ENCODE measurements at places on chromosomes 4 and X. TPM values are rescaled to one million over a fixed set of nuclear protein-coding genes. Genes with fewer than 3 reads are reported as not detected.

The FHL1 gene
- total RNA-seq = 21.8 TPM

The PLP2 gene
- total RNA-seq = 97.5 TPM

The TCEAL9 gene
- total RNA-seq = 99.5 TPM

The ITGB1BP2 gene
- 0.37 TPM for total RNA-seq

The SLC38A5 gene
- total RNA-seq = 92.3 TPM

The ASB11 gene
- not detected for total RNA-seq

The C4orf50 gene
- not detected for total RNA-seq

The IL2RG gene
- not detected for total RNA-seq

The RTL3 gene
- not detected for total RNA-seq

The RAB9A gene
- 58.3 TPM for total RNA-seq

The MID1IP1 gene
- total RNA-seq = 89.9 TPM

The COX7B2 gene
- not detected for total RNA-seq

The NLGN3 gene
- total RNA-seq = 0.07 TPM

The PRRG3 gene
- not detected for total RNA-seq

The SPANXC gene
- not detected for total RNA-seq

The NKAP gene
- 6.0 TPM for total RNA-seq

The CAPN6 gene
- 0.14 TPM for total RNA-seq

The GUCY1A1 gene
- 6.9 TPM for total RNA-seq

The TMEM185A gene
- total RNA-seq = 16.3 TPM

The CT45A2 gene
- total RNA-seq = not detected

The CHRDL1 gene
- not detected for total RNA-seq

The PCYT1B gene
- total RNA-seq = 0.60 TPM

The FABP2 gene
- total RNA-seq = not detected

The CFP gene
- 0.21 TPM for total RNA-seq

The MAGED4 gene
- 6.6 TPM for total RNA-seq

The HTN3 gene
- not detected for total RNA-seq

The RBM46 gene
- total RNA-seq = not detected

The CCDC160 gene
- 0.23 TPM for total RNA-seq

The BMX gene
- total RNA-seq = 0.07 TPM

The AWAT1 gene
- total RNA-seq = not detected

The MGST2 gene
- 62.4 TPM for total RNA-seq

The F8A1 gene
- total RNA-seq = 4.5 TPM

The S100P gene
- 39.8 TPM for total RNA-seq
